ENCODE measurements at places on chromosomes 3 and 15.

DNA sequence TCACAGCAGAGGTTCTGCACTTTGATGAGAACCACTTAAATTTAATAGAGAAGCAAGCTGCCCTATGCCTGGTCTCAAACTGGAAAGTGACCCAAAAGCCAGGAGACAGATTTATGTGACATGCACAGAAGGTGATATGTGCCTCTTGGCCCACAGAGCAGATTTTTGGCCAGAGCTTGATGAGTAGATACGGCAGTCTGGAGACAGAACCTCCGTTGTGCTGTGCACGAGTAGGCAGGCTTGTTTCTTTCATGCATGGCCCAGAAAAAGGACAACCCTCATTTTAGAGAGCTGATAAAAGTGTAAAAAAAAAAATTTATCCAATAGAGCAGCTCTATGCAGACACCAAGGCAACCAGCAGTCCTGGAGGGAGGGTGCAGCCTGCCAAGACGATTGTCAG is 423.1 kb downstream of the CNTN6 start:
- DNase-seq, result no peak

DNA sequence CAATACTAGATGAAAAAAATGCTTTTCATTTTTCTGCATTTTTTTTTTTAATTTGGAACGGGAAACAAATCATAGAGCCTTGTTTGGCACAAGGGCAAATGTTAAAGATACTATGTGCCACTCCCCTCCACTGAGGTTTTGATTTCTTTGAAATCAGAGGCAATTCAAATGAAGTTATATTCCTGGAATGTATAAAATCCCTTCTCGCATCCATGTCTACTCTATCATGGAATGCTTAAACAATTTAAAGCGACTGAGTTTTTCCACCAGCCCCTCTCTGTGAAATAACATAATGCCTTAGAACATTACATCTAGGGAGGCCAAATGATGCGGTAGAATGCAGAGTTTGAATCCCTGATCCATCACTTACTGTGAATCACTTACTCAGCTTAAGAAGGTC is 69.7 kb downstream of the FMN1 start:
- DNase-seq, result no peak

DNA sequence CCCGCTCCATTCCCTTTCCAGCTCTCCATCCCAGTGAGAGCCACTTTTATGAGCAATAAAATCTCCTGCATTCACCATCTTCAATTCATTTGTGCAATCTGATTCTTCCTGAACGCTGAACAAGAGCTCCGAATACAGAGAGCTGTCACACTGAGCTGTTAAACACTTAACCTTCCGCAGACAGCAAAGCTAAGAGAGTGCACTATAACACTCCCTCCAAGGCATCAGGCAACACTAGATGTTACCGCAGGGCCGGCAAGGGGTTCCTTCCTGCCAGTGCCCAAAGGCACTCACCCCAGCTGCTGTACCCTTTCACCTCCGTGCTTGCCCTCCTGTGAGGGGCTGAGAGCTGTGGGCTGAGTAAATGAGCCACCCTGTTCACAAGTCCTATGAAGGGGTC is 85.6 kb downstream of the BCHE start:
- no peak for DNase-seq

DNA sequence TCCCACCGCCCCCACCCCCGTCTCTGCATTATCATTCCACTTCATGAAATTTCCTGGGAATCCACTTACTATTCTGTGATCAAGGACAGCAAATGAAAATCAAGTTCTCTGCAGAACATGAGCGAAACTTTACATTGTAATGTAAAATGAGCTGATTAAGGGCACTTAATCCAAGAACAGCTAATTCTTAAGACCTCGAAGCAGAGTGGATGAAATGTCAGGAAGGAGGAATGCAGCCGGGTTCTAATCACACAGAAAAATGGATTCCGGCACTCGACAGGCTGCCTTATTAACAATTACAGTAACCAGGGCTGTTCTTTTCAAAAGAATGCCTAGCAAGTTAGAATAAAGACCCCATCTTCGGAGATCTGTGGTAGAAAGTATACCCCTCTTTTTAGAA is 57.5 kb downstream of the RFTN1 start:
- DNase-seq, result no peak

DNA sequence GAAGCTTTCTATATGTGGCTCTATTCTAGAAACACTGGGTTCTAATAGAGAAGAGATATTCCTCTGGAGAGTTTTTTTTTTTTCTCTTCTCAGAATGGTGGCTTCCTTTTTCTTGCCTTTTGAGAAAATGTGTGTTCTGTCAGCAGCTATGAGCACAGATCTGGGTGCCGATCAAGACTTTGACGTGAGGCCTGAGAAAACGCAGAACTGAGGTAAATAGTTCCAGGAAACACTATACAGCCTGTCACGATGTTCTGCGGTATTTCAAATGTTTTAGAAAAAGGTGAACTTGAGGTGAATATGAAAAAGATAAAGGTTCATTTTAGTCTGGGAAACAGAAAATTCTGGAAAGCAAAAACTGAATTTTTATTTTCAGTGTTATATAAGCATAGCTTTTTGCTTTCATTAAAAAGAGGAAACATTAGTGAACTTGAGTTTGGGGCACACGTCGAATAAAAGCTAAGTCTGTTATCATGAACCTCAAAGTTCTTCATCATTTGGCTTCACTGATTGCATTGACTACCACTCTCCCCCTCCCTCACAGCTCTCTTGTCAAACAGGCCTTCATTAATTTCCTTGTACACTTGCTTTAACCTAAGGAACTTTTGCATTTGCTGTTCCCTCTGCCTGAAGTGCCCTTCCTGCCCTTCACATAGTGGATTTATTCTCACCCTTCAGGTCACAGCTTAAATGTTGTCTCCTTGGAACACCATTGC is 265.1 kb downstream of the NFKBIZ start:
- DNase-seq, result peak; percentile 22

DNA sequence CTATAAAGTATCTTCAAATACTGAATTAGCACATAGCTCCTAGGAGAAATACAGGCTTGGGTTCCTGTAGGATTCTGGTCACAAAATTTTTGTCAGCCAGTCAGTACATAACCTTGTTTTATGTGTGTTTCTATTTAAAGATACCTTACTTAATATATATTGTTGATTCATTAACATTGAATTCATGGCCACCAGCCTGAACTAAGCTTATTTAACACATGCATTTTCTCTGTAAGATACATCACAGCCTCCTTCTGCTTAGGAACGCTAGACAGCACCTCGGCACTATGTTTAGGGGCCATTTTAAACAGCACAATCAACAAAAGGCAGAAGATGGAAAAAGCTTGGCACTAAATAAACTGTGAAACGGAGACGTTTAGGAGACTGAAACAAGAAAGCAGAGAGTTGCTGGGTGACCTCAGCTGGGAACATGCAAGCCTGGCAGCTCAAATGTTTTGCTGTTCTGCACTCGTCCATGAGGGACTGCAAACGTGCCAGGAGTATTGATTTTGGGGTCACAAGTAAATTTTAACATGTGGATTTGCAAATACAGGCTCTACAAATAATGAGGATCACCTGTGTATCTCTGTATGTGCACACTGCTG is 432.2 kb upstream of the TPM1 start:
- DNase-seq, result no peak

GRCh38 chr3:36542186-36542585 is 161.9 kb downstream of the STAC start:
- DNase-seq, result no peak

DNA sequence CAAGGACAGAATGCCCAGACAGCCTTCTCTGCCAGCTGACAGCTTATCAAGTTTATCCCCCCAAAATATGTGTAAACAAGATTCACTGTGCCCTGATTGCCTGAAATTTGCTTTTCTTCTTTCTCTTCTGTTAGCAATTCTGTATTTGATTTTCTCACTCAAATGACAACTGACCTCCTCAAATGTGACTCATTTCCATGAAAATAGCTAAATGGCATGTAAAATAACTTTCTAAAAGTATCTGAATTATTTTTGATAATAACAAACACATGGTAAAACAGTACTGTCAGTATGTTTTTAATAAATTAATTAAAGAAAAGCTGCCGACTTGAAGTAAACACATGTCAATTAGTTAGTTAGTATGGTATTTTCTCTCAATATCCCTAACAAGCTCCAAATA is 202.3 kb upstream of the STAC start:
- no peak for DNase-seq

- DNase-seq, result no peak
Measured at GRCh38 chr15:27248251-27248650, 277.3 kb downstream of the GABRG3 start.

GRCh38 chr15:74387621-74388362 is 20.3 kb upstream of the CYP11A1 start:
- no peak for DNase-seq

GRCh38 chr15:97745481-97746071 is 214.9 kb upstream of the ARRDC4 start:
- DNase-seq, result peak; percentile 8

- no peak for DNase-seq
Measured at GRCh38 chr15:49131403-49131802, 24.0 kb downstream of the COPS2 start.

GRCh38 chr3:8667463-8668091 is 23.0 kb upstream of the SSUH2 start:
- DNase-seq, result no peak
